Activated CD4-positive, alpha-beta memory T cell treated with anti-CD3 and anti-CD28 coated beads, Interleukin-2, amount 10 ng/mL, durations not matched to agents 7 days and 5 days (primary cell): ENCODE measurements at places on chromosomes 5 and 9. TPM values are rescaled to one million over a fixed set of nuclear protein-coding genes. Genes with fewer than 3 reads are reported as not detected.

- DNase-seq = no peak
Measured at GRCh38 chr5:136246122-136246521, 53.2 kb upstream of the SMIM32 start.

- no peak for DNase-seq
Measured at GRCh38 chr9:13705373-13705772, 425.9 kb upstream of the MPDZ start.

DNA sequence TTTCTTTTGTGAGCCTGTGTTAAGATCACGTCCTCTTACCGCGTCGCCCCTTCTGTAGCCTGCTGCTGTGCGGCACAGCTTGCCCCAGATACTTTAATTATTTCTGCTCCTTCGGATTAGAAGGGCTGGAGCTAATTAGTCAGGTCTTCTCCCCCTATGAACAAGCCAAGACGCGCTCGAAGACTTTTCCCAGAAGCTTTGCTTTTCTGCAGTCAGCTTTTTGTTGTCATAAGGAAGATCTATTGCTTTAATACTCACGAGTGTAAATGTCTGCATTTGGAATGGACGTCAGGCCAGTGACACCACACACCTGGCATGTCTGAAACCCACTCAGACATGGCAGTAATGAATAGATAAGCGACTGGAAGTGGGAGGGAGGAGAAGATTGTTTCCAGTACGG lies 37.0 kb downstream of the PRUNE2 start:
- no peak for DNase-seq

GRCh38 chr5:8098081-8098480 lies 229.1 kb downstream of the MTRR start:
- DNase-seq = no peak

GRCh38 chr5:153486771-153487170 lies 3.7 kb upstream of the GRIA1 start:
- no peak for DNase-seq

DNA sequence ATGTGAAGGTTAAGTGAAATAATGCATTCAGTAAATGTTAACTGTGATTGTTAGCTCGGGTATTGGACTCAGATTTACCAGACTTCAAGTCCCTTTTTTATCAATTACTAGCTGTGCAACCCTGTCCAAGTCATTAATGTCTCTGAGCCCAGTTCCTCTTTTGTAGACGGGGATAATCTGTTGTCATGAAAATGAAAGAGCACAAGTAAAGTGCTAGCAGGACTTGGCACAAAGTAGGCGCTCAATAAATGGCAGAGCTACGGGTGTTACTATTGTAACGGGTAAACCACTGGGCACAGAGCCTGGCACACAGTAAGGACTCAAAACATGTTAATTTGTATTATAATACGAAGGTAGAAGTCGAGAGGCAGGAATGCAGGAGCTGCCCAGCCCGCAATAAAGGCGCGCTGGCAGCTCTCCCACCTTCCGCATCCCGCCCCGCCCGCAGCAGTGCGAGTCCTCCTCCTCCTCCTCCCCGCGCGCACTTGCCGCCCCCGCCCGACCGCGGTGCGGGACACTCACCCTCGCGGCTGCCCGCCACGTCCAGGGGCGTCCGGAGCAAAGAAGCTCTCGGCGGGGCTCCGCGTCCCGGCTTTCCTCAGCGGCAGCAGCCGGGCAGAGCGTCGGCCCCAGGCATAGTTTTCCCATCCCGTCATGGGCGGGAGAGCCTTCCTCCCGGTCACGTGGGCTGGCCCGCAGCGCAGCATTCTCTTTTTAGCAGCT lies at the start of gene C1QTNF2:
TSS of gene C1QTNF2 (minus strand) at position 637 of the 723 bp plus-strand sequence. CDS start 15,615 bp downstream, outside the sequence.
- no peak for DNase-seq

GRCh38 chr5:55665065-55665464 lies 47.1 kb downstream of the SLC38A9 start:
- DNase-seq = no peak

DNA sequence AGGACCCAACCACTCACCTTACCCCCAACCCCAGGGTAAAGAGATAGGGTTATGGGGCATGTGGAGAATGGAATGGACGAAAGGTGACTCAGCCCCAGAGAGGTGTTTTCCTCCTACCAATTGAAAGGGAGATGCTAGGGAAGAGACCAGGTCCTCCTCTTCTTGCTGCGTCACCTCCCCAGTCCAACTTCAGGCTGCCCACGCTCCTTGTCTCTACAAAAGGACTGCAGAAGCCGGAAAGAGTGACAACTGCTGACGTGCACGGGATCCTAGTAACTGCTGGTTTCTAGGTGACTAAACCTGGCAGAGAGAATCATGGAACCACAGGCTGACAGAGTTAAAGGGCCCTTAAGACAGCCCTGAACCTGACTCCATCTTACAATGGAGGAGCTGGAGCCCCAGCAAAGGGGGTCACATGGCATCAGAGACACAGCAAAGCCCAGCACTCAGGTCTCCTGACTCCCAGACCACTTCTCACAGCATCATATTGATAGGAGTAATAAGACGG lies 2.2 kb downstream of the GPX3 start:
- no peak for DNase-seq

DNA sequence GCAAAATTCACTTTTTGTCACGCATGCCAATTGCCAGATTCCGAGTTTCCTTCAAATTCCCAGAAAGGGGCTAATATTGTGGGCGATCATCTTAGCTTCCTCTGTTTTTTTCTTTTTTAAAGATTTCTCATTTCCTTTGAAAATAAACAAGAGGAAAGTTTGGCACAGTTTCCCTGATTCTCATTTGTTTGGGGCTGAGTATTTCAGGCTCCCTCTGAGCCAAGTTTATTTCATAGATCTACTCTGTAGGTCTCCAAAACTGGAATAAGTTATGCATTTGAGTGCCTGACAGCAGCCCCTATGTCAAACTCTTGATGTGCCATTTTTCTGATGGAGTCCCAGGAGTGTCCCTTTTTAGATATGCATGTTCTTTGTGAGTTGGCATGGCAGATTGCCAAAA lies 1297.2 kb upstream of the WWC1 start:
- no peak for DNase-seq

DNA sequence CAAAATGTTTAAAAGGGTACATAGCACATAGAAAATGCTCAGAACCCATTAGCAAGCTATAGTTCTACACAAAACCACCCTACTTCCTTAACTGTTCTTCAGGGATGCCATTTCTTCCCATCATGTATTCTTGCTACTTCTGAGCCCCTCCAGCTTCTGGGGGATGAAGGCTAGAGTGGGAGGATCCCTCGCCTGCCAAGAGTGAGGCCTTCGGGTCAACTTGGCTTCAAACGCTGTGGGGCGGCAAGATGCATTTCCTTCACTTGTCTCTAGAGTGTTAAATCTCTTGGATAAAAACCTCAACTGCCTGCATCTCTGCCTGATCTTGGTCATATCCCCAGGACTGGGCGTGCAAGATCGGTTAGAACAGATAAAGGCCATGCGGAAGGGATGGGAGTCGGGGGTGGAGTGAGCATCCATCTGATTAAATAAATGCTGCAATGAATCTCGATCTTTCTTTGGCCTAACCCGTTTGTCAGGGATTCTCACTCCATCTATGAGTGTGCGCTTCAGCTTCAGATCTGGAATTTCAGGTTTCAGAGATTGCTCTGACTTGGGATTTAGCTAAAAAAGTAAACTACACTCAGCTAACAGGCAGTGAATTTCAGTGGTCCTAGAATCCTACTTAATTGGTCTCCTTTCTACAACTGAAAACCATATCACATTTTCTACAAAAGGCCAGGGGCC lies 118.0 kb upstream of the PANK3 start:
- DNase-seq = no peak

DNA sequence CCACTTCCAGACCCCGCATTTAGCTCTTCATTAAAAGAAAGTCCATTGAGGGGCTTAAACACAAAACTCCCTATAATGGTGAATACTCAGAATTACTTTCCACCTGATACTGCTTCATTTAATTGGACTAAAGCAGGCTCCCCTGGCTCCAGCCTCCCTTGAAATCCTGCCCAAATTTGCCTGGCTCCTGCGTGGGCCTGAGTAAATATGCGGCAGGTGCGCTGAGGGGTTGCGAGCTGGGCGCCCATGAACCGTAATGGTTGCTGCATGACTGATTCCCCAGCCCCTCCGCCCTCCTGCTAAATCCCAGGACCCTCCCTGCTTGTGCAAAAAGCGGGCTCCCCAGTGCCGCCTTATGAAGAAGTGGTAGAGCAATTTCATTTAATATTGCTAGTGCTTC lies 639.7 kb downstream of the BNC2 start:
- no peak for DNase-seq

DNA sequence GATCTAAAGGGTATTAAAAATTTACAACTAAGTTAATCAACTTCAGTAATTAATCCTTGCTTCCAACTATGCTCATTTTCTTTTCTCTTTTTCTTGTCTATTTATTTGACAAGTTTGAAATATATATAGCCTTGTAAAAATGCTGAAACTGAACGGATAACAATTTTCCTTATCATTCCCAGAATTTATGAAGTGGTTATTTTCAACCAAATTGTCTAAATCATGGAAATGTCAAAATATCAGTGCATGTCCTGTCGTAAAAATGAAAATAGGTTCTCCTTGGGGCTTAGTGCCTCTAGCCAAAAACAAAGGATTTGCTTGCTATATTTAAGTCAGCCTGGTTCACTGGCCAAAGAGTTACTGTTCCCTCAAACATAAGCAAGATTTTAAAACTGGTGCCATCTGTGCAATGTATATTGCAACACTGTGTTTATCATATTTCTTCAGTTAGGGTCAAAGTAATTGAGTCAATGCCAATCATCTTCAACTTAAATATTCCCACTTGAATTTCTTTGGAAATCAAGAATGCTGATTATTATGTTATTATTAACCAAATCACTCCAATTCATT lies 798.3 kb downstream of the MAT2B start:
- no peak for DNase-seq

DNA sequence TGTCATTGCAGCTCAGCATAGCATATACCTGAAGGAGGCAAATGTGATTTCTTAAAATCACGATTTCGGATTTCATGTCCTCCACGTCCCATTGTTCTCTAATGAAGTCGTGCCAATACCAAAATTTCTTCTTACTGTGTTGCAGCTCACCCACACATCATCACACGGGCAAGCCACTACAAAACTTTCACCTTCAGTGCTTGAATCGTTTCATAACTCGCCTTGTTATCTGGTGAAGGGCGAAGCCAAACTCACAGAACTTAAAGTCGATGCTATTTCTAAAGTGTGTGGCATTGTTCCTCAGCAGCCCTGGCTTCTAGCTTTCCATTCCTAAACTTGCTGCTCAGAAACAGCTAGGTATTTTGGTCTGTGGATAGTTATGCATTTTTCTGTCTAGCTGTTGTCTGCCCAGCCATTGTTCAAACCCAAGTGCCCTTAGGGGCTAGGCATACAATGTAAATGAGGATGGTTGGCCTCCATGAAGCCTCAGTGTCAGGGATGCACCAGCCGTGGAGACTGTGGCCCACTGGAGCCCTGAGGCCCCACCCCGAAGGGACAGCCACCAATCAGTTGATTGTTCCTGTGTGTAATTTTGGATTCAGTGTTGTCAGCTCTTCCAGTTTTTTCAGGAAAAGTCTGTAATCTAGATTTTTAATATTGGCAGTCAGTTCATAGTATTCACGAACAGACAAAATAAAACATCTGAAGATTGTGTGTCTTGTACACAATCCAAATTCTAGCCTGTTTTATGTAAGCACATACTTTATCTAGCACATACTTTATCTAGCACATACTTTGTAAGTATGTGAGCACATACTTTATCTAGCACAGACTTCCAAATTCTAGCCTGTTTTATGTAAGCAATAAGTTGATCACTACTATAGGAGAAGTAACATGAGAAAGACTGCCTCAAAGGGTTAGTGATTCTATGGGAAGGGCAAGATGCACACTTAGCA lies 112.8 kb downstream of the DAPK1 start:
- no peak for DNase-seq

GRCh38 chr5:35048910-35049309 lies 1.2 kb upstream of the AGXT2 start:
- no peak for DNase-seq

DNA sequence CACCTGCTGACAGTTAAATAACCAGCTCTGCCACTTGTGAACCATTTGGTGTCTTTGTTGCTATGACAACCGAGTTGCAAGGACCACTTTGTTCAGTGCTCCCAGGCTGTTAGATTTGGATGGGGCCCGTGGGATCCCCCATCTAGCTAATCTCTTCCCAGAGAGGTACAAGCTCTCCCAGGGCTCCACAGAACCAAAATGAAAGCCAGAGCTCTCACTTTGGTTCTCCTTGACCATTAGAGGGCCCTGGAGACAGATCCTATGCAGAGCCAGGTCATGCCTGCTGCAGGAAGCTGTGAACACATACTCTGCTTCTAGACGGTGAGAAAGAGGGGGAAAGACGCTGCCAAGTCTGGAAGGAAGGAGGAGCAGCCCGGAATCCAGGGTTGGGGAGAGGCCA lies 224.6 kb downstream of the GABBR2 start:
- no peak for DNase-seq

- no peak for DNase-seq
Measured at GRCh38 chr9:131409458-131409992, 15.6 kb downstream of the PRRC2B start.

DNA sequence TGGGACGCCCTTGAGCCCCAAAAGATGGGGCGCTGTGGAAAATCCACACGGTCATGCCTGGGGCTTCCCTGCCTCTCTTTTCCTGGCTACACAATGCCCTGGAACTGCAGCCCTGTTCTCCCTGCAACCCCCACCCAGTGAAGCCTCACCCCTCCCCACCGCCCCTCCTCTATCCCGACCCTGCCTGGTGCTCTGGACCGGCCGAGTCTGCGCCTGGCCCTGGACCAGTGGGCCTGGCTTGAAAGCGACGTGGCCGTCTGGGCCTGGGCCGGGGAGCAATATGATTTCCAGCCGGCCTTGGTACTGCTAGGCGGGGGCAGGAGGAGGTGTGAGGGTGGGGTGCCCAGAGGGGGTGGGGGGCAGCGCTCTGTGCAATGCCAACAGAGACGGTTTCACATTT lies 71.0 kb upstream of the RNU6ATAC start:
- no peak for DNase-seq

DNA sequence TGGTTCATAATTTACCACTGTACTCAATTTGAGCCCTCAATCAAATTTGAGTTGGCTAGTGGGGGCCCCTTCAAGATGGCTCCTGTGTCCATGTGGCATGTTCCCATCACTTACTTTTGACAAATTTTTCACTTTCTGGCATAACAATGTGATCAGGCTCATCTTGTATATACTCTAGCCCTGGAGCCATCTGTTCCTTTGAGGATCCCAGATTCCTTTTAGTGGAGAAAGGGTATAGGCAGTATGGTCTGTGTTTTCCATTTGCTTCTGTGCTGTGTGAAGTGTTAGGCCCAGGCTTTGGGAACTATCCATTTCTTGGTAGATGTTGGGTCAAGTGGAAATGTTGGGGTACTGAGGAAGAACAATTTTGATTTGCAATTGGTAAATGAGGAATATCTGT lies 45.7 kb downstream of the SH3GL2 start:
- DNase-seq = no peak

Gene HAND1
- total RNA-seq = not detected

Gene GRIN3A
- not detected for total RNA-seq

Gene DMRT3
- not detected for total RNA-seq

Gene SLCO6A1
- total RNA-seq = not detected

Gene SPATA31C1
- not detected for total RNA-seq
